RCC 7860 (cell line): ENCODE measurements at places on chromosomes 12 and 14.

- no peak for DNase-seq
These were observed 12.9 kb downstream of the MIA2 start for GRCh38 chr14:39246618-39247017.

GRCh38 chr12:18146363-18146762, 56.4 kb upstream of the RERGL start:
- DNase-seq: no peak

GRCh38 chr12:13079440-13079906, 24.0 kb downstream of the GSG1 start:
- no peak for DNase-seq

GRCh38 chr12:52798003-52798670, 2.2 kb upstream of the KRT3 start:
- peak; percentile 88 for DNase-seq

GRCh38 chr14:90839024-90839888, 23.0 kb upstream of the TTC7B start:
- DNase-seq: no peak

- no peak for DNase-seq
These were observed 256.7 kb downstream of the ITPR2 start for GRCh38 chr12:26576266-26576665.

- peak; percentile 83 for DNase-seq
These were observed 279.4 kb downstream of the FOXN3 start for GRCh38 chr14:89137526-89138163.

GRCh38 chr12:14284184-14284722, 81.2 kb upstream of the ATF7IP start:
- no peak for DNase-seq

- peak; percentile 26 for DNase-seq
These were observed 885.3 kb upstream of the TMEM132C start for GRCh38 chr12:127381681-127382080.

- no peak for DNase-seq
These were observed 10.7 kb downstream of the PCNX4 start for GRCh38 chr14:60102389-60102788.

GRCh38 chr14:73759183-73759713, 45.1 kb upstream of the PNMA1 start:
- no peak for DNase-seq

- DNase-seq: no peak
These were observed 101.6 kb downstream of the CFAP54 start for GRCh38 chr12:96590970-96591369.

DNA sequence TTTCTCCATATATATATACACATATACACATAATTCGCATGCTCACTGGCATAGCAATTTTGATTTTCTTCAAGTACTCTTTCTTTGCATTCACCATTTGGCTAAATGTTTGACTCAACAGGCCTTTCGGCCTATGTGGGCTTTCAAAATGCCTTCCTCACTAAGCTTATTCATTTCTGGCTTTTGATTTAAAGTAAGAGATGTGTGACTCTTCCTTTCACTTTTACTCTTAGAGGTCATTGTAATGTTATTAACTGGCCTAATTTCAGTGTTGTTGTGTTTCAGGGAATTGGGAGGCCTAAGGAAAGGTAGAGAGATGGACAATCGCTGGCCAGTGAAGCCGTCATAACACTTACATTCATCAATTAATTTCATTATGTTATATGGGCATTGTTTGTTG, 14.5 kb upstream of the KLRD1 start:
- DNase-seq: no peak

DNA sequence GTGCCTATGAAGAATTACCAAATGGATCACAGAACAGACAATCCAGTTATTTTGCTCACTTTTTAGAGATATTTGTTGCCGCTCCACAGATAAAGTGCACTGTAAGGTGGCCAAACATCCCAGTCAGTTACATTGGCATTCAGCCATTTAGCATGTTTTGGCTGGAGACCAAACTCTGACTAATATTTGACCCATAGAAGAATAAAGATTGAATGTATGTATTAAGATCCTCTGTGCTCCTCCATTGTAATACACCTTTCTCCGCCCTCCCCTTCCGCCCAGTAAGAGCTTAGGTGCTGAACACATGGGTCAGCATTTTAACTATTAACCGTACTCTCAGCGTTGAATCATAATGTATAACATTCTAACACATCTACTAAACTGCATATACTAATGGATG, 163.4 kb downstream of the ANO6 start:
- no peak for DNase-seq

DNA sequence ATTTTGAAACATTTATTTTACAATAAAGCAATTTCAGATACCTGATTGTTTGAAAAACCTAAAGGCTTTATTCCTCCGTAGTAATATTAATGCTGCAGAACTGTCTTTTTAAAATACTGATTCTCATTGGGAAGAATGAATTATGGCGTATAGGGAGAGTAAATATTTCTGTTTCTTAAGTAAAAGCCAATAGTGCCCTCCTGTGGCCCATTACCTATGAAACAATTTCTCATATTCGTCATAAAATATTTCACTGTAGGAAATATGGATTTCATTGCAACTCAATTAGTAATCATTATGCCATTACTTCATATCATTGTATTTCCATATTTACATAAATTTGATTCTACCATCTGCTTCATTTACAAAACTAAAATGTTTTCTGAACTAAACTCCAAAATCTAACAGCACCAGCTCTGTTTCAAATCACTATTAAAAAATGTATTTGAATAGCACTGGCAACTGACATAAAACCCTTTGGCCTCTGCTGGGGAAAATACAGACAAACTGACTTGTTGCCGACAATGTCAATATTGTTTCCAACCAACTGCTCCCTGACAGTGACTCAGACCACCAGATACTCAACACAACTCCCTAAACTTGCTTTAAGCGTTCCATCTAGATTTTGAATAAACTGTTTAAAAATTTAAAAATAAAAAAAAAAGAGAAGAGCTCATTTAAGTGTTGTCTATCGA, 290.3 kb downstream of the NAV3 start:
- no peak for DNase-seq

DNA sequence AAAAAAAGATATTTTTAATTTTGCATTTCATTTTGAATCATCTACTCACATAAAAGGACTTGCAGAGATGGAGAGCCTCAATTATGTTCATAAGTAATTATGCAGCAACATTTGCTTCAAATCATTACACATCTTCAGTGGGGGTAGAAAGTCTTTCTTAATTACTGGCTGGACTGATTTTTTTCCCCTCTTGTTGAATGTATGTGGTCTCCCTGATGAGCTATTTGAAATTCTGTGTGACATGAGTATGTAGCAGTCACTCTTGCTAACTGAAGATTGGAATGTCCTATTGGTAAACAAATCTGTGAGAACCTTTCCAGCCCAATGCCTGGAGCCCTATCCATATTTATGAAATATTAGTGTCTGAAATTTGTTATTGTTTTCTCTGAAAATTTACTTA, 139.8 kb downstream of the TMTC2 start:
- no peak for DNase-seq

DNA sequence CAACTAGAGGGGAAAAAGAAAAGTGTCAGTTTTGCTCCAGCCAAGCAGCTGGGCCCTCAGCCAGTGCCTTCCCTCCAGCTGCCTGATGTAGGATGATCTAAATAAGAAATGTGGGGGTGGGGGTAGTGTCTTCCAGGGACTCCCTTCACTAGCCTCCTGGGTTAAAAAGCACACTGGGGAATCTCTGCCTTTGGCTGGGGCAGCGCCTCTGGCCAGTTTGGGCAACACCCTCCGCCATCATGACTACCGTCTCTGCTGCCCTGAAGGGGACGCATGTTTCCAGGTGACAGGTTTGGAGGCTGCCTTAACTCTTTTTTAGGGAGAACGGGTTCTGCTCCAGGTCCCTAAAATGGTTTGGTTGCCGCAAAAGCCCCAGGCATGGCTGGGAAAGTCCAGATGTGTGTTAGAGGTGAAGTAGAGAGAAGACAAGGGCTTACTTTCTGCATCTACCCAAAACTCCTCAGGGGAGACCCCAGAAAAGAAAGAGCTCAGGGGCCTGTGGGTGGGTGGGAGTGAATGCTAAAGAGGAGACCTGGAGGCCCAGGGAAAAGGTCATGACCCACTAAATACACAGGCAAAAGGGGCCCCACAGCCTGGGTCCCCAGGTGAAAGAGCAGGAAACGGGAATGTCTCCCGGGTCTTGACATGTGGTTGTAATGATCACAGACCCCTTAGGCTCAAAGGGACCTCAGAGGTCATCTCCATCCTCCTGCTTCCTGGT, 132.8 kb upstream of the CCND2 start:
- DNase-seq: no peak

DNA sequence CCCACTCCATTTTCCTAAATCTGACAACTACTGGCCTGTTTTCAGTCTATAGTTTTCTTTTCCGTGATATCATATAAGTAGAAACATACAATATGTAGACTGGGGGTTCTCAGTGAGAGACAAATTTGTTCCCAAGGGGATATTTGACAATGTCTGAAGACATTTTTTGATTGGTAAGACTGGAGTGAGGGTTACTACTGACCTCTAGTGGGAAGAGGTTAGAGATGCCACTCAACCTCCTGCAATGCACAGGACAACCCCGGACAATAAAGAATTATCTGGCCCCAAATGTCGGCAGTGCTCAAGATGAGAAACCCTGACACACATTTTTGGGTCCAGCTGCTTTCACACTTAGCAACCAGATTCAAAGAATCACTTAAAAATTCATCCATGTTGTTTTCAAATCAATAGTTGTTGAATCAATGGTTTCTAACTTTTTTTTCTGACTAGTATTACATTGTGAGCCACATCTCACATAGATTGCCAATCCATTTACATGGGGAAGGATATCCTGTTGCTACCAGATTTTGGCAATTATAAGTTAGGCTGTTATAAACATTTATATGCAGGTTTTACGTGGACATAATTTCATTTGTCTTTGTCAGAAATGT, 307.1 kb downstream of the RPL10L start:
- DNase-seq: peak; percentile 9

- no peak for DNase-seq
These were observed 101.5 kb downstream of the SMOC1 start for GRCh38 chr14:69980457-69981425.

DNA sequence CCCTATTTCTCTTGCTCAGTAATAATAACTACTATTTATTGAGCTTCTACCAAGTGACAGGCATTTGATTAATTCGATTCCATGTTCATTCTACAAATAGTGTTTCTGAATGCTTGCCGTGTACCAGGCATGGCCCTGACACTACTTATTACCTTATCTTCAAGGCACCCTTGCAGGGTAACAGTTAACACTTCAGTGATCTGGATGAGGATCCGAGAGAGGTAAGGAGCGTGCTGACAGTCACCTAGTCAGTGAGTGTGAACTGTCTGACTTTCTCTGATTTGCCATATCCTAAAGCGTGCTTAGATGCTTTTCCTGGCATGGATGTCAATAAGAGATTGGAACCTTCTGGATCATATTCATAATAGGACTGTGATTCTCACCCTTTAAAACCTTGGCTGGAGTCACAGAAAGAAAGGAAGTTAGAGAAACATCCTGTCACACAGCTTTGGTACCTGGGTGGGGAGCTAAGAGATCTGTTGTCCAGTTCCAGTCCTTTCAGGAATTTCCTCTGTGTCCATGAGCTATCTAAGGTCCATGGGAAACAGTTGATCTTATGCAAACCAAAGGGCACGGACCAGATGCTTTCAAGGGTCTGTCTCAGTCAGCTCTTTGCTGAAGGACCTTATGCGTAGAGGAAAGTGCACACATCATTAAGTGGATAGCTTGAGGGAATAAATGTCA, 54.8 kb downstream of the PPFIBP1 start:
- no peak for DNase-seq

DNA sequence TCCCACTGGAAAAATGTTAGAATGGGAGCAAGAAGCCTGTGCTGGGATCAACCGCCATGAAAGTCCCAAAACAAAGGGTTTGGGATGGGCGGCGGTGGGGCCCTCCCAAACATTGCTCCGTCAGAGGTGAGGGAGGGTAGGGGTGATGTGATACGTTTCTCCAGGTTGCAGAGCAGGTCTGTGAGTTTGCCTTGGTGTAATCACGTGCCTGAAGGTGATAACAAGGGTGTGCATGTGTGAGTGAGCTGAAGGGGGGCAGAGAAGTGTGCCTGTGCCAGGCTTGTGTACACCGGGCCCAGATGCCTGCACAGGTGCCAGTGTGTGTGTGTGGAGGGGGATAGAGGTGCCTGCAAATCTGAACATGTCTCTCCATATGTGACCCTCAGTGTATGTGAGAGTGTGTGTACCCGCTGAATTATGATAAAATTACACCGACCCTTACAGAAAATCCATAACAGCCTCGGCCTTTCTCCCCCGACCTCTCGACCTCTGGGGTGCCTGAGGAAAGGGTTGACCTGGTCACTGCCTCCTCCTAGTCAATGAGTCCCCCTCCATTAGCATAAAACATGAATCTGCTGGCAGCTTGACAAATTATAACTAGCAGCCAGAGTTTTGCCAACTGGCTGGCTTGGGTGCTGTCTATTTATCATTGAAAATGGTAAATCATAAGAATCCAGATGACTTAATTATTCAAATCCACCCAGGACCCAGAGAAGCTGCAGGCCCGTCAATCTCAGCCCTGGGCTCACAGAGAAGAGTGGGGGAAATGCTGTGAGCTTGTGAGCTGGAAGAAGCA, 55.6 kb downstream of the SMUG1 start:
- DNase-seq: no peak

DNA sequence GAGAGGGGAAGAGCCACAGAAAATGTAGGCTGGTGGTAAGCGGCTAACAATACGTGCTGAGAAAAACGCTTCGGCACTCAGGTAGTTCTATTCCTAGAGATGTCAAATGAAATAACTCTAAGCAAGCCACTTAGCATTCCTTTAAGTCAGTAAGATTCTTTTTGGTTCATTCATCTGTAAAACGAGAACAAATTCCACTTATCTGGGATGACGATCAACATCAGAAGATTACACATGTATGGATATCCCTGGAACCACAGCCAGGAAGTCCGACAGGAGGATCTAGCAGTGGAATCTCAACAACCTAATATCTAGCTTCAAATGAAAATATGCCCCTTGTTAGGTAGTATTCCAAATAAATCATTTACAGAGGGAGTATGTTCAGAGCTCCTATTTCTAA, 74.6 kb upstream of the CDKN3 start:
- no peak for DNase-seq

DNA sequence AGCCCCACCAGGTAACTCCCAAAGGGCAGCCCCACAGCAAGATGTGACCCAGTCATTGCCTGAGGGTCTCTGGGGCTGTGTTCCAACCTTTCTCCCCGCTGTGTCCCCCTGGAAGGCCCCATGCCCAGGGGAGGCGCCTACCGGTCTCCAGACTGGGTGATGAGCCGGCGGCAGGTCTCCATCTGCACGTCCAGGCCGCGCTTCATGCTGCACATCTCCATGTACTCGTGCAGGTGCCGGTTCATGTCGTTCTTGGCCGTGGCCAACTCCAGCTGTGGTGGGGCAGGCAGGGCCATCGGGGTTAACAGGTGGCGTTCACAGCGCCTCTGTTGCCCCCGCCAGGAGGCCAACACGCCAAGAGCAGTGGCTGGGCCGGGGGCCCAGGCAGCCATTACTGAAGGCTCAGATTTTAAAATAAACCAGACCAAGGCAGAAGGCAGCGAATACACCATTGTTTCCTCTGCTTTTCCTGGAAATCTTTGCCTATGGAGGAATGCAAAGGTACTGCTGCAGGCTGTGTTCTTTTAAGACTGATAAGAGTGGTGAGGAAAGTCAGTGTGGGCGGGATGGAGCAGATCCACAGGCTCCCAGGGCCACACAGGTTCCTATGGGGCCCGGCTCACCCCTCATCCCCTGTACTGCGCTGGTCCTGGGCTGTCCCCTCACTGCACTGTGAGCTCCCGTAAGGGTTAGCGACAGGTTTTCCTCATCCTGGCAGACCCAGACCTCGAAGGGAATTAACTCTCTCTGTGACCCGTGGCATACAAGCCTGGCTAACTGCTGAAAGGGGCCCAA, 7.3 kb downstream of the GAPDH start:
- no peak for DNase-seq
